ENCODE measurements at places on chromosomes 7 and 10. TPM values are rescaled to one million over a fixed set of nuclear protein-coding genes. Genes with fewer than 3 reads are reported as not detected.

- DNase-seq = no peak
These were observed 37.6 kb downstream of the CPXM2 start for GRCh38 chr10:123854003-123854402.

GRCh38 chr10:113576852-113577251 is 24.0 kb downstream of the HABP2 start:
- DNase-seq = no peak

GRCh38 chr7:93301736-93302135 is 69.6 kb downstream of the VPS50 start:
- DNase-seq = no peak

DNA sequence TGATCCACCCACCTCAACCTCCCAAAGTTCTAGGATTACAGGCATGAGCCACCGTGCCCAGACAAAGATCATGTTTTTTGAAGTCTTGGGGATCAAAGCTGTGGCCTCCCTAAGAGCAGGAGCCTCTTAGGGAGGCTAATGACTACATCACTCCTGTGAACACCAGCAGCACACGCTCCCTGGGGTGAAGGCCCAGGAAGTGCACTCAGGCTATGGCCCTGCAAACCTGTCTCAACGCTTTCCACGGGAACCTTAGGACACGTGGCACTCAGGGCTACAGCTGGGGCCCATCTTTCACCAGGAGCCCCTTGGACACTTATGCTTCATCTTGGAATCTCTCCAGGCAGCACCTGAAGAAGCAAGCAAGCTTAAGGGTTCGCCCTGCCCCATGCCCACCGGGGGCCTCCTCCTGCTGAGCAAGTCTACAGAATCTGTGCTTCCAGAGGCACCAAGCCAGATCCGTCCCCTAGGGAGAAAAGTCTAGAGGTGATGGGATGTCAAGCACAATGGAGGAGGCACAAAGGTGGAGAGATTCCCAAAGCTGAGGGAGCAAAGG is 18.4 kb downstream of the VSTM4 start:
- DNase-seq = no peak

GRCh38 chr7:135733603-135734342 is 5.8 kb upstream of the SLC13A4 start:
- DNase-seq = no peak

DNA sequence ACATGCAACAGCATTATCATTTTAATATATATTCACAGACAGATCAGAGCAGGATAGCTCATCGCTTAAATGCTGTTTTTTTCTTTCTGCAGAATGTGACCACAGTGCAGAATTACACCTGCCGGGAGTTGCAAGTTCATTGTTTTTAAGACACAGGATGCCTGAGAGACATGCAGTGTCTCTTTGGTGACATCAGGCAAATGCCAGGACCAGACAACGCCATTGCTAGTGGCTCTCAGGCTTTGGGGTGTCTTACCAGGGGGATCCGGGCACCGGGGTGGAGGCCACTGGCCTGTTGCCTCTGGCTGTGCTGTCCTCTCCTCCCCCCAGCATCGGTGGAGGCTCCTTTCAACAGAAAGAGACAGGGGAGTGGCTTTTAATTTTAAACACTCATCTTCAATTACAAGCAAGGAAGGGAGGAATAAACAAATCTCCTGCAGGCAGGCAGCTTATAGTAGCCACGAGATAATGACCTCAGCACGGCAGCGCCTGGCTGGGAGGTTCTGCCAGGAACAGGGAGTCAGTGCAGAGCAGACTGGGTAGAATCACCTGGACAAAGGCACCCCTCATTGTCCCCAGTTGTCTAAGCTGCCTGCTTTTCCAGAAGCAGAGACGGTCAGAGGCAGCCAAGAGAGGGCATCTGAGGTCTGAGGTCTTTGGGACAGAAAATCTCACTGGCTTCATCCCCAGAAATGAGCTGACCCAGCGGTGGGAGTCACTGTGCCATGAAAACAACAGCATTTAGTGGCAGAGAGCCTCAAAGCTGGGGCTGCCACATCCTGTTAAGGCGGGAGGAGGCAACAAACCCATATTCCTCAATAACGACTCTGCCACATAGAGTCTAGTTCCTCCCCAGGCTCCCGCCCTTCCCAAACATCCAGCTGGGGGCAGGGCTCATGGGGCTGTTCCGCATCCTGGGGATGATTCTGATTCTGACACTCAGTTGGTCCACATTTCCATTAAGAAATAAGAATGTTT is 148.4 kb downstream of the TCERG1L start:
- no peak for DNase-seq

DNA sequence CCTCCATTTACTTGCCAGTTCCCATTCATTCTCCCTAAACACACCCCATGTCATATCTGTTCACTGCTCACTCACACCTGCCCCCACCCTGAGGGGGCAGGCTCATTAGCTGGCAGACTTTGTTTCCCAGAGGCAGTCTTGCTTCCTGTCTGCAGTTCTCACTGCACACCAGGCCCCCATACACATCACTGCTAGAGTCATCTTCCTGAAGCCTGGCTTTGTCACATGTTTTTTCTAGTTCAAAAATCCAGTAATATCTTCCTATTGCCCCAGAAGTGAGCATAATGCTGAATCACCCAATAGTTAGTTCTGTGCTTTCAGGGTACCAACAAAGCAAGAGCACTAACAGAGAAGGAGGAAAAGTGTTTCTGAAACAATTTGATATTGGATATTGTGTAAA is 1.9 kb downstream of the LRRC72 start:
- no peak for DNase-seq

ATG9B gene
- polyA plus RNA-seq = 7.8 TPM

- DNase-seq = no peak
These were observed 280.9 kb upstream of the FZD8 start for GRCh38 chr10:35922876-35923600.

TM9SF3 gene
- polyA plus RNA-seq = 24.0 TPM

- peak; percentile 76 for DNase-seq
These were observed 121.4 kb downstream of the TCF7L2 start for GRCh38 chr10:113071446-113071845.

DNA sequence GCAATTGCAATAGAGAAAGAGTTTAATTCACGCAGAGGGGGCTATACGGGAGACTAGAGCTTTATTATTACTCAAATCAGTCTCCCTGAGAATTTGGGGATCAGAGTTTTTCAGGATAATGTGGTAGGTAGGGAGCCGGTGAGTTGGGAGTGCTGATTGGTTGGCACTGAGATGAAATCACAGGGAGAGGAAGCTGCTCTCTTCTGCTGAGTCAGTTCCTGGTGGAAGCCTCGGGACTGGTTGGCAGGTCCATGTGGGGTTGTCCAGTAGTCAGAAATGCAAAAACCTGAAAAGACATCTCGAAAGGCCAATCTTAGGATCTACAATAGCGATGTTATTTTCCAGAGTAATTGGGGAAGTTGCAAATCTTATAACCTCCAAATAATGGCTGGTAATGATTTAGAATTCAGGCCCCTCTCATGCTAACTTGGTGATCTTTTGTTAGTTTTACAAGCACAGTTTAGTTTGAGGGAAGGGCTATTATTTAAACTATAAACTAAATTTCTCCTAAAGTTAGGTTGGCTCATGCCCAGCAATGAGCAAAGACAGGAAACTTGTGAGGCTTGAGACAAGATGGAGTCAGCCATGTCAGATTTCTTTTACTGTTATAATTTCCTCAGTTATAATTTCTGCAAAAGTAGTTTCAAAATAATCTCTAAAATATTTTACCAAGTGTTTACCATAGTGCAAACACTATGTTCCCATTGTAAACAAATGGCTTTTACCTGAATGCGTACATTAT is 39.4 kb upstream of the SLC25A13 start:
- DNase-seq = no peak

- no peak for DNase-seq
These were observed 61.6 kb downstream of the CCDC71L start for GRCh38 chr7:106599343-106599698.

- no peak for DNase-seq
These were observed 67.7 kb downstream of the ST8SIA6 start for GRCh38 chr10:17386616-17387075.

DNA sequence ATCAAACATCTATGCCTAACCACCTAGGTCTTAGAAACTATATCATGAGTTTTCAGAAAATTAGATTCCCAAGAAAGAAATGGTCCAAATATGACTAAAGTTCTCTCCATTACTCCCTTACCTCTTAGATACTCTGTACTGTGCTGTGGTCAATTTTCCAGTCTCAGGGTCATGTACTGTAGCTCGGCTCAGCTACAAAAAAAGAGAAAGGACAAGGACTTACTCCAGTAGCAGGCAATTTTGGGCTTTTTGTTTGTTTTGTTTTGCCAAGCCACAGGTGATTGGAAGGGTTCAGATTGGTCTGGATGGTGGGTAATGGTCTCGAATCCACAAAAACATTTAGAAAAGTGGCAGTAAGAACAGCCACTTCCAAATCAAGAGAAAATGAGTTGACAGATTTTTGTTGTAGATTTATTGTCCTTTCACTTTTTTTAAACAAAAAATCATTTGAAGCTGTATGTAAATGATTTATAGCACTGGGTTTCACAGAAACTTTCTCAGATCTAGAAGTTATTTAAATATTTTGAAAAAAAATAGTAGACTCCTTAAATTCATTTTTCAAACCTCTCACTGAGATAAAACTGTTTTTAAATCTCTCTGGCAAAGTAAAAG is 52.8 kb downstream of the P4HA1 start:
- DNase-seq = peak; percentile 24

GPRIN2 gene
- polyA plus RNA-seq = 0.56 TPM

LRRC72 gene
- polyA plus RNA-seq = not detected

DNA sequence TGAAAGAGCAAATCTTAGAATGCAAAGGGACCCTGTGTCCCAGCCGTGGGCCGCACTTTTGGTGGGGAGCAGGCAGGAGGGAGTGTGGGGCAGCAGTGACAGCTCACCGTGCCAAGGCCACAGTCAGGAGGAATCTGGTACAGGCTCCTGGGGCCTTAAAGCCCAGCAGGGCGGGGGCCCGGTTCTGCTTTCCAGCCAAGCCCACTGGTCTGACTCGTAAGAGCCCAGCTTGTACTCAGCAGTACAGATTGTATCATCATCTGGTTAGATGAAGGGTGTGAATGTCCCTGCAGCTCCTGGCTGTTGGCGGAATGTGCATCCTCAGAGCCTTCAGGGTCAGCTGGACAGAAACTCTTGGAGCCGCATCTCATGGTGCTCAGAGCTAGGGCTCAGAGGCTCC is 30.5 kb upstream of the TRIM8 start:
- DNase-seq = no peak

DNA sequence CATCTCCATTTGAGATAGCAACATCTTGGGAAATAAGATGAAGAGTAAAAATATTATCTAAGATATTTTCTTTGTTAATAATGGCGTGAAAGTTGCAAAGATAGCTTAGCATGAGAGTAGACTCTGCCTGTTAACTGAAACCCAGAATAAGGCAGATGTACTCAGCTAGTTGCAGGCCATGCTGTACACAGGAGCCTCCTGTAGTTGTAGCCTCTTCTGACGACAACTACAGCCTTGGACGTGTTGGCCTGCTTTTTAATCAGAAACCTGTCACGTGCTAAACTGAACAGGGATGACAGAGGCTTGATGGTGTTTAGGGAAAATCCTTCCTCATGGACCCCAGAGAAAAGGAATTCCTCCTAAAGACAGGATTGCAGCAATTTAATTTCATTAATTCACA is 155.1 kb upstream of the TMEM229A start:
- DNase-seq = no peak
